Ovary (tissue), 10 donors: ENCODE measurements at places on chromosomes 2 and 18.

DNA sequence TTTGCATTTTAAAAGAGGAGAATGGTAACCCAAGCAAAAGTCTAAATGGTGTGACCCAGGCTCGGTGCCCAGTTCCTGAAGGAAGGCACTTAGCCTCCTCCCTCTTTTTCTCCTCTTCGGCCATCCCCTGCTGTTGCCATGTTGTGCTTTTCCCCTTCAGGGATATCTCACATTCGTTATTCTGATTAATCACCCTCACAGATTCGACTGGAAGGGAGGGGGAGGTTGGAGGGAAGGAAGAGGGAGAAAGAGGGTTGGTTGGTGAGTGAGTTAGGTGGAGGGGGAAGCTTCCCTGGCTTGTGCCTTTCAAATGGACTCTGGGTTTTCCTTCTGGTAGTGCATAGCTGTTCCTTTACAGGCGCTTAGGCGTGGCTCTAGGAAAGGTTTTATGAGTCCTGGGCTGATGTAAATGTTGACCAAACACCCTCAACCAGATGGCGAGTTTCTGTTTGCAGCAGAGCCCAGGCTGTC lies 39.0 kb upstream of the LYPD6B start:
- DNase-seq = no peak

DNA sequence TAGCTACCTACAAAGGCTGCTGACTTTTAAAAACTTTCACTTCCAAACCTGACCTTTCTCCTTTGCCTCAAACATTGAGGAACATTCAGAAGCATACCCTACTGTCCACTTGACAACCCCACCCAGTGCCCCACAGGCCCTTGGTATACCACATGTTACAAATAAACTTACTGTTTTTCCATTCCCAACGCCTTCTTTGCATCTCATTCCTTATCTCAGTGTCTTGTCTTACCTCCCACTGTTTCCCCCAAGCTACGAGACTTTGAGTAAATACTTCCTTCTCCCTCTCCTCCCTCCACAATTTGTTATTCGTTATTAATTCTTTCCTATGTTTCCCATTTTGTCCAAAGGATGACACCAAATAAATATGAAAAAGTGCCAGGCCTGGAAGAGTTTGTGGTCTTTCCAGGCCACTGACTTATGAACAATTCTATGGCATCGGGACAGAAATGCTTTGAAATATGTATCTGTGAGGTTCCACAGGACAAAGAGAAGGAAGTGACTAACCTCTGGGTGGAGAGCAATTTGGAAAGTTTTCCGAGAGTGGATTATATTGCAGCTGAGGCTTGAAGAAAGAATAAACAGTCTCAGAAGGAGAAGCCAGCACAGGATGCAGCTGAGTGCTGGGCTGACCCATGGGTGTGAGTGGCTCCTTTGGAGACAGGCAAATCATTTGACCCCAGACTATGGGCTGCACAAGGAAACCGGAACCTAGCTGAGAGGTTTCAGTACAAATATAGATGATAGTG lies 409.0 kb downstream of the LPIN1 start:
- no peak for DNase-seq

DNA sequence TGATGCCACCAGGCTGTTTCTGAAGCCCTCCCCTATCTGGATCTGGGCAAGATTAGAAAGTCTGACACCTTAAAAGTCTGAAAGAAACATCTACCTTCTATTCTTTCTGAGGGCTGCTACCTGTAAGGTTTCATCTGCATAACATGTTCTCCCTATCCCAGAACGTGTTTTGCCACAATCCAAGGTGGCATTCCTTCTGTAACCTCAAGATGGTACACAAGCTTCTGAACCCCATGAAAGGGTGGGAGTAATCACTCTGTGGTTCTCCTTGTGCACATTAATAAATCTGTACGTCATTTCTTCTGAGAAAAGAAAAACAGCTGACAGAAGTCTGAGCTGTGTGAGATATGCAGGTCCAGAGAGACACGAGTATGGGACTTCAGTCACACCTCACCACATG lies 41.8 kb upstream of the MSH6 start:
- no peak for DNase-seq

DNA sequence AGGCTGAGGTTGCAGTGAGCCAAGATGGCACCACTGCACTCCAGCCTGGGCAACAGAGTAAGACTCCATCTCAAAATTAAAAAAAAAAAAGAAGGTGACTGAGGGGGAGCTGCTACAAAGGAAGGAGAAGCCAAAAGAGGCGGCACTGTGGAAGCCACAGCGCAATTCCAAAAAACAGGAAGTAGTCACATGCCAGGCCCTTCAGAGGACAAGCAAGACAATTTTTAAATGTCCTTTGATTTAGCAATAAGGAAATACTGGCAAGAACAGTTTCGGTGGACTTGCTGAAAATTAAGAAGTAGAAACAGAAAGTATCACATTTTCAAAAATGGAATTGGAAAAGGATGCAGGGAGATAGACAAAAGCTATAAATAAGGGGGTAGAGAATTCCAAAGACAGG lies 122.8 kb downstream of the OSBPL1A start:
- no peak for DNase-seq
